Breast epithelium (tissue), 4 donors: ENCODE measurements at places on chromosomes 7 and 10.
A peak's percentile ranks its signal among the peaks of the same experiment; 100 is the strongest.

DNA sequence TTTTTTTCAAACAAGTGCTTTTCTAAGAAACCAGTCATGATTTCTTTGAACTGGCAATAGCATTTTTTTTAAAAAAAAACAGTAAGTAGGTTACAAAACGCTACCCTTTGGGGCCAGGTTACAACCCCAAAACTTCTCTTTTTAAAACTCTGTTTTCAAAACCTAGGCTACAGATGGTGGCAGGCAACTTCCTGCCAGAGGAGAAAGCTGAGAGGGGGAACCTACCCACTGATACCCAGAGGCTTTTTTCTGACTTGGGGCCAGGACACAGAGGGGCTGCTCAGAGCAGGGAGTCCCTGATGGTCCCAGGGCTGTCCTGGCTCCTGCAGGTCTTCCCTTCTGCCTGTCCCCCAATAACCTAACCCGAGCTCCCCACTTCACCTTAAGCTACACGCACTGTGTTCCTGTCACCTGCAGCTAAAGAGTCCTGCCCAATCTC is 6.9 kb downstream of the STN1 start:
- peaks cover 5% of the 10 kb centered on the region for H3K4me1 ChIP-seq
- H3K27ac ChIP-seq = no peak overlapping the region
- no peaks in the 10 kb centered on the region for H3K27me3 ChIP-seq
- no peaks in the 10 kb centered on the region for H3K36me3 ChIP-seq
- no peak for DNase-seq

- no peak overlapping the region for H3K27ac ChIP-seq
- no peaks in the 10 kb centered on the region for H3K27me3 ChIP-seq
- no peak for DNase-seq
- H3K4me3 ChIP-seq = no peak overlapping the region
These were observed 396.5 kb upstream of the SEMA3D start for GRCh38 chr7:85583131-85583953.

DNA sequence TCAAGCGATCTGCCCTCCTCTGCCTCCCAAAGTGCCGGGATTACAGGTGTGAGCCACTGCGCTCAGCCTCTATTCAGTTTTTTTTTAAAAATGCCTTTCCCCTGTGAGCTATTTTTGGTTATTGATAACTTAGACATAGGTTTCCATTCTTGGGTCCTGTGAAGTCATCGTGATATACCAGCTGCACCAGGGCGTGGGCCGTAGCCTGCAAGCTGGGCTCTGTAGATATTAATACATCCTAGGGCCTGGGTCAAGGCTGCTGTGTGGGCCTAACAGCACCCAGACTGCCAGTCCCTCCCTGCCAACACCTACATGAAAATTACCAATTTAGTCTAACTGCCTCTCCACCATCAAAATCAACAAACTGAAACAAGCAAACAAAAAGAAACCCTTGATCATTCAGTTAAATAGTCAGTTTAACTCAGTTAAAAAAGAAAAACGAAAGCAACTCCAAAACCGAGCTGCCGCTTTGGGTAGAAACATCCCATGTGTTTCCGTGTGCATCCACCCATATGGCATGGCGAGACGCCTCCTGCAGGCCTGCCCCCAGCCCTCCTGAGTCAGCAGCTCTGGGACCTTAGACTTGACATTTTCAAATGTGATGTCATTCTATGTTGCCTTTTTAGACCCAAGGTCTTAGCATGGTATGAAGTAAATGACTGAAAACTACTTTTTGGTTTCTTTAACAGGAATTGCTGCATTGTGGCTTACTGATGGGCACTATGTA is 330.2 kb downstream of the GLRX3 start:
- H3K27ac ChIP-seq = no peak overlapping the region
- H3K4me1 ChIP-seq = no peaks in the 10 kb centered on the region
- H3K4me3 ChIP-seq = no peak overlapping the region
- no peaks in the 10 kb centered on the region for H3K36me3 ChIP-seq
- peaks cover 13% of the 10 kb centered on the region for H3K27me3 ChIP-seq
- peak; percentile 2 for DNase-seq

GRCh38 chr7:133297093-133297492 is 44.2 kb downstream of the EXOC4 start:
- no peak for DNase-seq
- no peak overlapping the region for H3K27ac ChIP-seq
- H3K36me3 ChIP-seq = no peaks in the 10 kb centered on the region
- H3K27me3 ChIP-seq = no peaks in the 10 kb centered on the region

- no peak for DNase-seq
- no peaks in the 10 kb centered on the region for H3K4me1 ChIP-seq
- H3K27me3 ChIP-seq = no peaks in the 10 kb centered on the region
- no peak overlapping the region for H3K27ac ChIP-seq
These were observed 117.3 kb downstream of the THSD7A start for GRCh38 chr7:11714676-11715075.

GRCh38 chr10:3148994-3149393 is 23.6 kb downstream of the PITRM1 start:
- no peak overlapping the region for H3K4me3 ChIP-seq
- DNase-seq = no peak
- no peaks in the 10 kb centered on the region for H3K27me3 ChIP-seq
- no peaks in the 10 kb centered on the region for H3K4me1 ChIP-seq
- H3K27ac ChIP-seq = no peak overlapping the region

GRCh38 chr7:100513212-100513810 is 25.7 kb upstream of the AGFG2 start:
- no peaks in the 10 kb centered on the region for H3K36me3 ChIP-seq
- H3K4me3 ChIP-seq = no peak overlapping the region
- H3K27me3 ChIP-seq = no peaks in the 10 kb centered on the region
- DNase-seq = no peak

GRCh38 chr10:131757285-131758058 is 143.3 kb upstream of the PPP2R2D start:
- H3K36me3 ChIP-seq = no peaks in the 10 kb centered on the region
- no peak overlapping the region for H3K27ac ChIP-seq
- no peaks in the 10 kb centered on the region for H3K27me3 ChIP-seq
- H3K4me3 ChIP-seq = no peak overlapping the region
- DNase-seq = no peak

DNA sequence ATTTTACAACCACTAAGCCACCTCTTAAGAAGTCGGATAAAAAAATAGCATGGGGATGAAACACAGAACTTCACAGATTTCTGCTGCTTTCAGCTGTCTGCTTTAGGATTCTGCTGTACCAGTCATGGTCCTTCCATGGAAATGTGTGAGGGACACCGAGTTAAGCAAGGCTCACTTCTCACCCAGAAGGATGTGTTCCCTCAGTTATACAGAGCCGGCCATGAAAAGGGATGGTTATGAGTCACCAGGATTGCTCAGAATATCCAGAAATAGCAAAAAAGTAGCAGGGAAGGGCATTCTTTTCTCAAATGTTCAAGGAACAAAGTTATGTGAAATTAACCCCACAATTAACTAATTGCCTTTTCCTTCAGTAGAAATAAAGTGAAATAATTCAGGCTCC is 124.4 kb downstream of the AMPH start:
- H3K4me1 ChIP-seq = no peaks in the 10 kb centered on the region
- no peak overlapping the region for H3K4me3 ChIP-seq
- no peaks in the 10 kb centered on the region for H3K36me3 ChIP-seq
- H3K27me3 ChIP-seq = no peaks in the 10 kb centered on the region

GRCh38 chr7:92834507-92835260 is 1.7 kb downstream of the CDK6 start:
- no peaks in the 10 kb centered on the region for H3K36me3 ChIP-seq
- no peaks in the 10 kb centered on the region for H3K4me1 ChIP-seq
- peak overlapping the region; percentile 88 for H3K27ac ChIP-seq
- H3K4me3 ChIP-seq = peak overlapping the region; percentile 85
- peak; percentile 50 for DNase-seq
- H3K27me3 ChIP-seq = no peaks in the 10 kb centered on the region

GRCh38 chr7:92835261-92835850 is 1.0 kb downstream of the CDK6 start:
- H3K36me3 ChIP-seq = no peaks in the 10 kb centered on the region
- peak; percentile 53 for DNase-seq
- no peaks in the 10 kb centered on the region for H3K4me1 ChIP-seq
- peak overlapping the region; percentile 88 for H3K27ac ChIP-seq

GRCh38 chr7:3482147-3482921 is 181.3 kb downstream of the SDK1 start:
- no peaks in the 10 kb centered on the region for H3K36me3 ChIP-seq
- no peak overlapping the region for H3K4me3 ChIP-seq
- H3K4me1 ChIP-seq = no peaks in the 10 kb centered on the region
- no peaks in the 10 kb centered on the region for H3K27me3 ChIP-seq
- DNase-seq = no peak

DNA sequence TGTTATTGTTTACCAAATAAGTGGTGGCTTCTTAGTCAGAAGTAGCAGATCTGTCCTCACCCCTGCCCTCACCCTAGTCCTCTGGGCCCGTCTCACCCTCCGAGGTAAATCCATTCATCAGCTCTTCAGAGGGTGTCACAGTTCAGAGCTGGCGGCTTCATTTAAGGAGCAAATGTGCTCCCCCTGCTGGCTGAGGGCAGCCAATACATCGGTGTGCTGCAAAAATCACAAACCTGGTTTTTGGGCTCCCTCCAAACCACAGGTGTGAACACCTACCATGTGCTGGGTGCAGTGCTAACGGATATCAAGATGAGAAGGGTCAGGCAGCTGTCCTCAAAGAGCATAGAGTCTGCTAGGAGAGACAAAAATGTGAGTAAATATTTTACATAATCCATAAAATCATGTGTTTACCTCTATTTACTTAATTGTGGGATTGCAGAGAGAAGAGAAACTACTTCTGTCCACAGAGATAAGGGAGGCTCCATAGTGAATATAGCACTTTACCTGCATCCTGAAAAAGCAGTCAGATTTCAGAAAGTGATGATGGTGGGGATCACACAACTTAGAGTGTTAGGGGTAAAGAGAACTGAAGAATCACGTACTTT is 15.5 kb upstream of the CRTAC1 start:
- no peak for DNase-seq
- H3K27me3 ChIP-seq = peaks cover 8% of the 10 kb centered on the region
- H3K4me3 ChIP-seq = no peak overlapping the region
- H3K27ac ChIP-seq = no peak overlapping the region

- H3K27me3 ChIP-seq = no peaks in the 10 kb centered on the region
- no peak for DNase-seq
- no peaks in the 10 kb centered on the region for H3K36me3 ChIP-seq
- no peak overlapping the region for H3K27ac ChIP-seq
- no peaks in the 10 kb centered on the region for H3K4me1 ChIP-seq
- H3K4me3 ChIP-seq = no peak overlapping the region
These were observed 8.1 kb downstream of the DDC start for GRCh38 chr7:50557099-50557498.

DNA sequence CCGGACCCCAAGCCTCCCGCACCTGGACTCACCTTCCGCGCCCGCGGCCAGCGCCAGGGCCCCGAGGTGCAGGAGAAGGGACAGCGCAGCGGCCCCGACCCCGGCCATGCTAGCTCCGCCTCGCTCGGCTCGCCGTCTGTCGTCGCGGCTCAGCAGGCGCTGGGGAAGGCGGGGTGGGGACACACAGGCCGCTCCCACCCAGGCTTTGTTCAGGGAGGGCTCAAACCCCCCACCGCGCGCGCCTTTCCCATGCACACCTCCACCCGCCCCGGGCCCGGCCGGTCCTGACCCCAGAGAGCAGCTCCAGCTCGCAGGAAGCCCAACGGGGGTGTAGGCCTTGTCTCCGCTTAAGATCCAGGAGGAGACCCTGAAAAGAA is at the start of gene KCP:
KCP (minus strand) TSS at position 141 of the 377 bp plus-strand sequence; CDS start at position 108, 33 bp downstream.
- DNase-seq = peak; percentile 39
- H3K4me1 ChIP-seq = no peaks in the 10 kb centered on the region
- peak within 1 kb of the TSS; percentile 13 for H3K27ac ChIP-seq

- no peak for DNase-seq
- no peak overlapping the region for H3K27ac ChIP-seq
- no peak overlapping the region for H3K4me3 ChIP-seq
- H3K27me3 ChIP-seq = no peaks in the 10 kb centered on the region
- no peaks in the 10 kb centered on the region for H3K4me1 ChIP-seq
- H3K36me3 ChIP-seq = no peaks in the 10 kb centered on the region
These were observed 152.4 kb upstream of the NRBF2 start for GRCh38 chr10:62980687-62981086.

- no peaks in the 10 kb centered on the region for H3K27me3 ChIP-seq
- H3K4me1 ChIP-seq = no peaks in the 10 kb centered on the region
- no peak overlapping the region for H3K4me3 ChIP-seq
- no peak for DNase-seq
These were observed 275.9 kb downstream of the PRPF18 start for GRCh38 chr10:13862546-13863233.

DNA sequence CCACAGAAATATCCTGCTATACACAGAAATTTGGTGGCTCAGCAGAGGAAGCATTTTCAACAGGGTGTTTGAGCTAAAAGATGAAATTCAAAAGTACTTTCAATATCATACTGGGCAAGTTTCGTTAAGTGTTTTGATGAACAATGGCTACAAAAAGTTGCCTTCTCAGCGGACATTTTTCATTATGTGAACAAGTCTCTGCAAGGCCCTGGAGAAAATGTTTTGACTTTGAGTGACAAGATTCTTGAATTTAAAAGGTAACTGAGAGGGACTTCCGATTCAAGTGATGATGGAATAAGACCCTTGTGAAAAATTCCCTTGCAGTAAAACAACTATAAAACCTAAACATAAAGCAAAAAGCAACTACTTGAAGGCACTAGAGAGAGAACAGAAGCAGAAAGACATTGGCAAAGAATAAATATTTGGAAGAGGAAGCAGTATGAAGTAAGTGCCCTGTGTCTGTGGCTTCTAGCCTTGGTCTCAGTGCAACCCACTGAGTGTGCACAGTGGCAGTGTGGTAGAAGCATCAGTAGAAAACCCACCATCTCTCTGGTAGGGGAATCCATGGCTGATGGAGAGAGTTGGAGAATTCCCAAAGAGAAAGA is 62.5 kb upstream of the NAMPT start:
- H3K27ac ChIP-seq = no peak overlapping the region
- no peak for DNase-seq
- H3K36me3 ChIP-seq = no peaks in the 10 kb centered on the region
- H3K27me3 ChIP-seq = no peaks in the 10 kb centered on the region
- no peaks in the 10 kb centered on the region for H3K4me1 ChIP-seq

- peaks cover 8% of the 10 kb centered on the region for H3K27me3 ChIP-seq
- no peak overlapping the region for H3K27ac ChIP-seq
- H3K36me3 ChIP-seq = no peaks in the 10 kb centered on the region
- no peak overlapping the region for H3K4me3 ChIP-seq
- H3K4me1 ChIP-seq = no peaks in the 10 kb centered on the region
- no peak for DNase-seq
These were observed 43.6 kb upstream of the MXI1 start for GRCh38 chr10:110163841-110164240.

DNA sequence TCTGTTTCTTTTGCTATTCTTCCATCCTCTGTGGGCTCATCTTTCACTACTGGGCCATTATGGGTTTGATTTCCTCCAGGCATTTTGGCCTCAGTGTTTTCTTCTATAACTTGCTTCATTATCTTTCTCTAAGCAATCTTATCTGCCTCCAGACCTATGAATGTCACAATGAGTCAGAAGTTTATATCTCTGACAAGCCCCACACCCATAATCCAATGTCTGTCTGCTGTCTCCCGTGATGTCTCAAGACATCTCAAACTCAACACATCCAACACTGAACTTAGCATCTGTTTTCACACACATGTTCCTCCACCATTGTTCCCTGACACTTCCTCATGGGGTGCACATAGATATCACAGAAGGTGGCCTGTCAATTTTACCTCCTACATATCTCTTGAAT is 46.7 kb upstream of the RHOBTB1 start:
- DNase-seq = no peak
- no peaks in the 10 kb centered on the region for H3K4me1 ChIP-seq
- H3K4me3 ChIP-seq = no peak overlapping the region
- H3K27me3 ChIP-seq = no peaks in the 10 kb centered on the region
- H3K36me3 ChIP-seq = no peaks in the 10 kb centered on the region
